GM23248 (cell line): ENCODE measurements at places on chromosomes 4 and X. TPM values are rescaled to one million over a fixed set of nuclear protein-coding genes. Genes with fewer than 3 reads are reported as not detected.

DNA sequence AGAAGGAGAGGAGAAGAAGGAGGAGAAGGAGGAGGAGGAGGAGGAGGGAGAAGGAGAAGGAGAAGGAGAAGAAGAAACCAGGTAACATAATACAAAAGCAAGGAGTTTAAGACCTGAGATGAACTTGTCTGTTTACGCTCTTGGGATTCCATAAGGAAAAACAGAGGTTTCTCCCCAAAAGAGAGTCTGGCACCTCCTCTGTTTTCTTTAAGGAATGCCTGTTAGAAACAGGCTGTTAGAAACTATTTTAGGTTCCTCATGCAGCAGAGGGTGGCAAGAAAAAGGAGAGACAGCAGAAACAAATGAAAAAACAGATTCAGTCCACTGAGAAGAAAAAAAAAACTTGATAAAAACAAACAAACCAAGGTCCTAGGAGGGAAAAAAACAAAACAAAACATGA, 10.3 kb upstream of the FHDC1 start:
- no peak for DNase-seq

- no peak for DNase-seq
Measured at GRCh38 chr4:123366144-123366748, 30.3 kb upstream of the SPRY1 start.

- DNase-seq, result peak; percentile 20
Measured at GRCh38 chr4:185082561-185082960, 60.5 kb upstream of the SLC25A4 start.

BLTP1 gene
- 41.7 and 62.7 TPM in 2 replicates for total RNA-seq

- DNase-seq, result no peak
Measured at GRCh38 chr4:8277356-8278008, 7.9 kb downstream of the HTRA3 start.

DNA sequence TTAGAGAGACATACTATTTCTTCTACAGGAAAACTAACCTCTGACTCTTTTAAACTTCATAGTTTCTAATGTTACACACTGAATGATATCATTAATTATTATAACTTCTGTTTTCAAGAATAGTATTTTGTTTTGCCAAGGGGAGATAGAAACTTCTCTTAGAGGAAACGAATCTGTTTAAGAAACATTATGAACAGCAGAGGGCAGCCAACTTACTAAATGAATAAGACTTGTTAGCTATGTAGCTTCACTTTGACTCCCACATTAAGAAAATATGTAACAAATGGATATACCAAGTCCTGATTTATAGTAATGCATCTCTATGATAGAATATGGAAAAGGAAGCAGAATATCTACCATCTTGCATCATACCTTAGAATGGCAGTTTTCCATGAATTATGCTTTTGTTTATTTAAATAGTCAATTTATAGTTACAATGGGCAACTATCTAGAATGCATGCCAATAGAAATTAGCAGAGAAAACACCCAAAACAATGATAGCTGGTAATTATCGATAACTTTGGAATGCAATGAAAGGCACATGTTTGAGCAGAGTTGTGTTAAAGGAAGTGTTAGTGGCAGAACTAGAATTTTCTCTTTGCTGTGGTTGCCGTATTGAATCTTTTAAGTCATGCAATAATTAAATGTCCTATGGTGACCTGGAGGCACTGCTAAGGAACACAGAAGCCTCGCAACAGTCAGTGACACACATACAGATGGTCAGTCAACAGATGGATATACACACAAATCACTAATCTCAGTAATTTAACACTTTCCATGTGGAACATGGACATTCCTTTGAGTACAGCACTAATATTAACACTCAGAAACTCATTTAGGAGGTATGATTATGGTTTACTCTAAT, 105.7 kb upstream of the PDLIM3 start:
- peak; percentile 86 for DNase-seq

NAA11 gene
- not detected in 2 replicates for total RNA-seq

TACR3 gene
- total RNA-seq, result not detected in 2 replicates

- DNase-seq, result no peak
Measured at GRCh38 chr4:185702147-185702663, 109.8 kb downstream of the SORBS2 start.

GRCh38 chr4:90515191-90515590, 388.0 kb downstream of the CCSER1 start:
- DNase-seq, result no peak

CXCR3 gene
- not detected in 2 replicates for total RNA-seq

- peak; percentile 40 for DNase-seq
Measured at GRCh38 chr4:72286185-72286584, 254.4 kb downstream of the NPFFR2 start.

DNA sequence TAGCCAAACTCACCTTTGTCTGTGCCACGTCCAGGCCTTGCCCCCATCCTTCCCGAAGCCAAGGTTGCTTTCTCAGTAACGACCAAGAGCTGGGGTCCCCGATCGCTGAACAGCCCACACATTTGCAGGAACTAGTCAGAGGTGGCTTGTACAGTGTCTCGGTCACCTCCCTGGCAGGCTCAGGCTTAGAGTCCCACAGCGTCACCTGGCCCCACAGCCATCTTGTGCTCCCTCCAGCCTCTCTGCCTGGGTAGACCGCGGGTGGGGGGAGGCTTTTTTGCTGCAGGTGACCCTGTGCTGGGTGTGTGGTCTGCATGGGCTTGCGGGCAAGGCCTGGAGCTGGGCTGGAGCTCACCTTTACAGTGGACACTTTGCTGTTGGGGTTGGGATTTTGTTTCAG, 60.2 kb downstream of the PSAPL1 start:
- no peak for DNase-seq

GRCh38 chr4:54367059-54367458, 138.0 kb downstream of the PDGFRA start:
- DNase-seq, result no peak

- peak; percentile 14 for DNase-seq
Measured at GRCh38 chr4:154741922-154742850, 1.6 kb upstream of the LRAT start.

GRCh38 chr4:158313566-158313965, 103.3 kb downstream of the TMEM144 start:
- peak; percentile 50 for DNase-seq

ANKRD17 gene
- total RNA-seq, result 34.8 and 61.0 TPM in 2 replicates

NAP1L2 gene
- total RNA-seq, result not detected in 2 replicates

TBX22 gene
- not detected in 2 replicates for total RNA-seq

GRCh38 chr4:186326391-186326790, 60.4 kb downstream of the F11 start:
- no peak for DNase-seq
